ENCODE measurements at places on chromosomes 6 and 20.

DNA sequence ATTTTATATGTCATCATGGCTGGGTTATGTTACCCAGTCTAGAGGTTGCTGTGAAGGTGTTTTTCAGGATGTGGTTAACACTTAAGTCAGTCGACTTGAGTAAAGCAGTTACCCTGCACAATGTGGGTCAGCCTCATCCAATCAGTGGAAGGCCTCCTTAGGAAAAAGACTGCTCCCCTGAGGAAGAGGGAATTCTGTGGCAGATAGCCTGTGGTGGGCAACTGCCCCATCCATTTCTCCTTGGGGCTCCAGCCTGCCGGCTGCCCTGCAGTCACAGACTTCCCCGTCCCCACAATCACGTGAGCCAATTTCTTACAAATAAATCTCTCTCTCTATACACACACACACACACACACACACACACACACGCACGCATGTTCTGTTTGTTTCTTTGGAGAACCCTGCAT, 34.5 kb upstream of the MPC1 start:
- no peak for DNase-seq

- no peak for DNase-seq
Measured at GRCh38 chr6:132019586-132019985, 68.4 kb upstream of the CCN2 start.

- DNase-seq = no peak
Measured at GRCh38 chr20:44068316-44069201, 118.4 kb downstream of the JPH2 start.

DNA sequence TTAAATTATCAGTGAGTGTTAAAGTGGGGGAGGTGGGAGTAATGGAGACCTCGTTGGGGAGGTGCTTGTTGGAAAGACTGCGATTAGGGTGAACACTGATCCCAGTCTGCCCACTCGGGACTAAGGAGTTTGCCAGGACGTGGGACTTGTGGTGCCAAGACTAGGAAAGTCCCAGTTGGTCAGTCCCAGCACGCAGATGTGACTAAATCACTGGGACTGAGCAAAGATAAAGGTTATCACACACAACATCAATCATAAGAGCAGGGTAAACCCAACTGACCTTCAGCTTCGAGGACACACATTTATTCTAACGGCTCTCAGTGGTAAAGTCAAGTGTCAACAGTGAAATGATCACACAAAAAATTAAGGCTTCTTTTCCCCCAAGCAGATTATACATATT, 45.5 kb downstream of the PDE10A start:
- no peak for DNase-seq

DNA sequence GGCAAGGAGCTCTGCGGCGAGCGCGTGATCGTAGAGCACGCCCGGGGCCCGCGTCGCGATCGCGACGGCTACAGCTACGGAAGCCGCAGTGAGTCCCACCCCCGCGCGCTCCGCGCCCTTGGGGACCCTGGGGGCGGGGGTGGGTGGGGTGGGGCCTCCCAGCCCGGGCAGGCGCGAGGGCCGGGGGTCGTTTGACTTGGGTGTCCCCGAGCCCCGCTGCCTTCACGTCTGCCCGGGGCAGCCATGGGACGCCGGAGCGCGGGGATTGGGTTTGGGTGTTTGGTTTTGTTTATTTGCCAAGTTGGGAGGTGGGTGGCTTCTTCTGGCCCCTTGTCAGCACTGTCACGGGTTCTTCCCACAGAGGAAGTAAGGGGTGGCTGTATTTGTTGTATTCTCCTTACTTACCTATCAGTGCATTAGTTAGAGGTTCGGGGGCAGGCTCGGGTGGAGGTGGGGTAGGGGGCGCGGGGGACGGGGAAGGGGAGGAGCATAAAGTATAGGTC, 777 bp downstream of the SRSF6 start:
- no peak for DNase-seq

DNA sequence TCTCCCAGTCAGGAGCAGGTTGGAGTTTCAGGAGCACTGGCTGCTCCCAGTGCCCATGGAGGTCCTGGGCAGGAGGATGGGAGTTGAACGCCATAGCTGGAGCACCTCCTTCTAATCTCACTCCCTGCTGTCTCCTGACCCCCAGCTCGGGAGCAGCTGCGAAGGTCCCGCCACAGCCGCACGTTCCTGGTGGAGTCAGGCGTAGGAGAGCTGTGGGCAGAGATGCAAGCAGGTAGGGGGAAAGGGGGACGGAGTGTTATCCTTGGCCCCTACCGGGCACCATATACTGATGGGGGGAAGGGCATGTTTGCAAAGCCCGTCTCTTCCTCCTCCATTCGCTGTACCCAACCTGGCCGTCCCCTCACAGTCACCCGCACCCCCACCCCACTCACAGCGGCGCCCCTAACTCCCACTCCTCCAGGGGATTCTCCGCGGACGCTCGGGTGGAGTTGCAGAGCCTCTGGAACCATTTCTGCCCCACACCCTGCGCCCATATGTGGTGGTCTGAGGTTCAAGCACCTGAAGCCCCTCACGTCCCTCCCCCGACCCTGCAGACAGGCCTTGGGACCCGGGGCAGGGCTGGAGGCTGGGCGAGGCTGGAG, 16.7 kb downstream of the HSPA12B start:
- no peak for DNase-seq

GRCh38 chr6:89084954-89085353, 4.4 kb downstream of the PNRC1 start:
- DNase-seq = no peak

- DNase-seq = peak; percentile 29
Measured at GRCh38 chr6:220312-220711, 72.0 kb upstream of the DUSP22 start.

GRCh38 chr6:54980511-54981275, 134.1 kb downstream of the FAM83B start:
- DNase-seq = no peak

DNA sequence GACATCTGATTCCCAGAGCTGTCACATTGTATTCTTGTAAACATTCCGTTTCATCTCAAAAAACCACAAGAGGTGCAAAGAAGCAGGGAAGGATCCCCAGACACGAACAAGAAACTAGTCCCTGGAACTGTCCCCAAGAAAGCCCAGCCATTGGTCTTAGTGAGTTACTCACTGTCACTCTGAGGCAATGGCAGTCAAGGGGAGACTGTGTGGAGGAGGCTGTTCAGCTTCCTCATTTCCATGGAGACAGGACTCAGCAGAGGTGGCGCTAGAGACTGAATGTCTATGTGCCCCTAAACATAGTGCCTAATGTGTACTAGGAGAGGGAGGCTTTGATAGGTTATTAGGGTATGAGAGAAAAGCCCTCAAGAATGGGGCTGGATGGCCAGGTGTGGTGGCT, 11.1 kb downstream of the ULBP1 start:
- DNase-seq = no peak

- DNase-seq = peak; percentile 23
Measured at GRCh38 chr6:17101422-17102257, at the start of gene STMND1. TSS of gene STMND1 (plus strand) at chr6:17102050. CDS start at chr6:17102258, 208 bp downstream.

DNA sequence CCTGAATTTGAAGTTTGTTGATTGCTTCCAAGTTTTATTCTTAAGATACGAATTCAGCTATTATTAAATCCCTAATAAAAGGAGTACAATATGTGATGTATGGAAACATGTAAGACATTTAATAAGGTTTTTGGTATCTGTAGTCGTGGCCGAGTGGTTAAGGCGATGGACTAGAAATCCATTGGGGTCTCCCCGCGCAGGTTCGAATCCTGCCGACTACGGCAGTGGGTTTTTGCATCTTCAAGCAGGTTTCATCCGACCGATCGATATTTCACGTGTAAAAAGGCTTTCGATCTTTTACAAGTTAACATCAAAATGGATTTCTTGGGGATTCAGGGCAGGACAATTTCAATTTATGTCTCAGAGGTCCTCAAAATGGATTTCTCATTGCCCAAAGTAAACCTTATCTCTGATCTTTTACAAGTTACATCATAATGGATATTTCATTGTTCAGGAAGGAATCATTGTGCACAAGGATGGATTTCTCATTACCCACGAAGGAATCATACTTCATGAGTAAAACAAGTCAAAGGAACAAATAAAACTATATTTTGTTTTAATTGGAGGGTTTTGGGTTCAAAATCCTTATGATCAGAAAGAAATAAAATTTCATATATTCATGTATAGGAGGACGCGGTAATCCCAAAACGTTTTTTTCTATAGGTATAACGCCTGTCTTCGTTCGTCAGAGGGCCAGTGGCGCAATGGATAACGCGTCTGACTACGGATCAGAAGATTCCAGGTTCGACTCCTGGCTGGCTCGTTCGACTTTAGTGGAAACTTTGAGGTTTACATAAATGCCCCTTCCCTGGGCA, 37.3 kb upstream of the BTN3A2 start:
- DNase-seq = no peak

DNA sequence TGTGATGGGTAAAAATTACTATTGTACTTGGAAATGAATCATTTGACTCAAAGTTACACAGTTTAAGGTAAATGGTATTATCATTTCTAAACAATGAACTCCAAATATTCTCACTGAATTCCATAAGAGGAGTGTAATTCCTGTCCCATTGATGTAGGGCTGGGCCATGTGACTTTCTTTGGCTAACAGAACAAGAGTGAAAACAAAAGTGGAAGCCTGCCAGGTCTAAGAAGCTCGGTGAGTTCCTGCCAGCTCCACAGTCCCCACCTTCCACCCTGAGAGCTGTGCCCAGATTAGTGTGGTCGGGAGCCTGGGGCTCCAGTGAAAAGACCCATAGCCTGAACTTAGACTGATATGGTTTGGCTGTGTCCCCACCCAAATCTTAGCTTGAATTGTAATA, 24.6 kb downstream of the TBXT start:
- DNase-seq = no peak

DNA sequence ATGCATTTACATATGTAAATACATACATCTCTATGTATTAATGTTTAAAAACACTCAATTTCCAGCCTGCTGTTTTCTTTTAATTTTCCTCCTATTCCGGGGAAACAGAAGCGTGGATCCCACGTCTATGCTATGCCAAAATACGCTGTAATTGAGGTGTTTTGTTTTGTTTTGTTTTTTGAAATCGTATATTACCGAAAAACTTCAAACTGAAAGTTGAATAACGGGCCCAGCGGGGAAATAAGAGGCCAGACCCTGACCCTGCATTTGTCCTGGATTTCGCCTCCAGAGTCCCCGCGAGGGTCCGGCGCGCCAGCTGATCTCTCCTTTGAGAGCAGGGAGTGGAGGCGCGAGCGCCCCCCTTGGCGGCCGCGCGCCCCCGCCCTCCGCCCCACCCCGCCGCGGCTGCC, 355 bp upstream of the BMP2 start:
- no peak for DNase-seq

DNA sequence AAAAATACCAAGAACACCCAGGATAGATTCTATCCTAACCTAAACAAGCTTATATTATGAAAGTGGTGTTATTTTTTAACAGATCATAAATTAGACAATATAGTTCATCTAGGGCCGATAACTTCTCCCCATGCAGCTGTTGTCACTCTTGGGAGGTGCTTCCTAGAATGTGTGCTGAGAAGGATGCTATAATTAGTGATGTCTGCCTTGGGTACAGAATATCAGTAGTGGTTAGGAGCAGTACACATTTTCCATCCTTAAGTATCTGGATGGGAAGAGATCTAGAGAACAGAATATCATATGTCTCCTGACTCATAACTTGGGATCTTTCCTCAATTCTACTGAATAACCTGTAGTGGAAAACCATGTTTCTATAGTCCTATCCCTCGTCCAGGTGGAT, 214.5 kb downstream of the BCKDHB start:
- DNase-seq = no peak

GRCh38 chr20:8756410-8756809, 312.5 kb upstream of the PLCB4 start:
- DNase-seq = no peak

- DNase-seq = no peak
Measured at GRCh38 chr6:13920552-13920951, 4.2 kb upstream of the RNF182 start.

DNA sequence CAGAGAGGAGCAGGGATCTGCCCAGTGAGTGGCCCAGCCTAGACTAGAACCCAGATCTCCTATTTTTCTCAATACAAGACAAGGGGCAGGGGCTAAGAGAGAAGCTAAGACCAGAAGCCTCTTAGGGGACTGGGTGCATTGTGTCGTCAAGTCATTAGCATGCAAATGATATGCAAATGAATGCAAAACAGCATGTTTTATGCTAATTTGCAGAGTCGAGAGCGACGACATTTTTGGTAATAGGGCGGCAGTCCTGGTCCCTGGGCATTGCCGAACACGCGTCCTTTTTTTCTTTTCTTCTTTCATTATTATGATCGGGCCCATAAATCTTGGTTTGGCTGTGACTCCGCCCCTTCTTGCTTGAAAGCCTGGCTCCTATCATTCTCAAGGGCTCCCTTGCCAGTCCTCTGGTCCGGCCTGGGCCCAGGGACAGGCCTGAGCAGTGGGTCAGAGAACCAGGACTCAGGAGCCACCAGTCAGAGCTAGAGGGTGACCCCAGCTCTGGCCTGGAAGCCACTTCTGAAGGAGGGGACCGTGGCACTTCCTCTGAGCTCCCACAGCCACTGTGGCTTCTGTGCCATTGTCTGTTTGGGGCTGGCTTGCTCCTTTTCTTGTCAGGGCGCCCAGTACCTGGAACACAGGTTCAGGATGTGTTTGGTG, 32.0 kb upstream of the SCRT2 start:
- no peak for DNase-seq

DNA sequence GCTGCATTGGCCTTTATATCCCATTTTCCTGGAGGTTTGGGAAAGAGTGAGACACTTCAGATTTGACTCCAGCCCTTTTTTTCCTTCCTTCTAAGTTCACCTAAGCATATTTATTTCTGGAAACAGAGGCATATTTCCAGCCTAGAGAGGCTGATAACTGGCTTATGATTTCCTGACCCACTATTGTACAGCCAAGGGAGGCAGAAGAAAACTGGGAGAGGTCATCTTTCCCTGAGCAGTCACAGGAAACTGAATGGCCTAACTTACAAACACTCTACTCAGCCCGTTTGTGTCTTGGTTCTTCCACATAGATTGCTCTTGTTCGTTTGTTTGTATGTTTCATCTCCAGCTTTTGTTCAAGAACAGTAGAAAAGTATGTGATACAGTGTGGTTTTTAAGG, 64.2 kb upstream of the LTV1 start:
- DNase-seq = no peak

GRCh38 chr6:38783443-38784228, 68.5 kb downstream of the DNAH8 start:
- DNase-seq = no peak

GRCh38 chr6:31666337-31666965, 571 bp downstream of the CSNK2B start:
- DNase-seq = no peak

All from HuH-7 (cell line).